MV-4-11 (cell line): ENCODE measurements at places on chromosomes 12 and 14.

- DNase-seq = no peak
Observed at GRCh38 chr12:29582677-29583272, 85.3 kb upstream of the OVCH1 start.

DNA sequence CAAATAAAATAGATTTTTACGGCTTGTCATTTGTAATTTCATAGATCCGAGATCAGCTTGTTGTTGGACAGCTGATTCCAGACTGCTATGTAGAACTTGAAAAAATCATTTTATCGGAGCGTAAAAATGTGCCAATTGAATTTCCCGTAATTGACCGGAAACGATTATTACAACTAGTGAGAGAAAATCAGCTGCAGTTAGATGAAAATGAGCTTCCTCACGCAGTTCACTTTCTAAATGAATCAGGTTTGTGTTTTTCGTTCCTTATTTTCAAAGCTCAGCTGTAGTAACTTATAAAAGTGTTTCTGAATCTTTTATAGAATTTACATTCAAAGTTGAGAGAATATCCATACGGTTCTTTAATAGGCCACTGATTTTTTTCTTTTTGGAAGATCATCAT is 89.1 kb downstream of the LRRK2 start:
- peak; percentile 70 for DNase-seq

DNA sequence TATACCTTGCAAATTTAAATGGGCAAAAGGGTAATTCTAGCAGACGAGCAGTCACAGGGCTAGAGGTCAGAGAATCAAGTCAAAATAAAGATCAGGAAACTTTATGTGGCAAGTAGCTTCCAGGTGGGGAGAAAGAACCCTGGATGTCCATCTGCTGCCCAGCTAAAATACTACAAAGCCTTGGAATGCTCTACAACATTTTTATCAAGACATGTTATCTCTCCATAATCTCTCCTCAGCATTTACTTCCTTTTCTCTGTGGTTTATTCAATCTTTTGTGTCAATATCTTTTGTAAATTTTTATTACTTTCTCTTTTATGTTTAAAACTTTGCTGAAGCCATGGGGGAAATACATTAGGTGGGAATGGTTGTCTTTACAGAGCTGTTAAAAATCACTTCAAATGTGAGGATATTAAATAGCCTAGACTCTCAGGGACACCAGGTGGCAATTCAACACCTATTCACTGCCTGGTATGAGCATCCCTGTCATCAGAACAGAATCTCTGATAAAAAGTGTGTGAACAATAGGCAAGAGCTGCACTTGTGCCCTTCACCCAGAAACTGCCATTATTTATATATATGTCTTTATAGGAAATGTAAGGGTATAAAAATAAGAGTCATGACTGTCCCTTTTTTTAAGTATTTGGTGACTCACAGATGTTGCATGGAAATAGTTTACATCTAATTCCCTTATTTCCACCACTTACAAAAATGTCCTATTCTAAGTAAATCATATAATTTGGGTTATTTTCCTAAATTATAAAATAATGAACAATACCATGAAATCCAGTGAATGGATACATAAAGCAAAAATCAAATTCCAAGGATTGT is 152.9 kb downstream of the EPS8 start:
- DNase-seq = no peak

GRCh38 chr14:25178255-25178654 is 128.3 kb upstream of the STXBP6 start:
- no peak for DNase-seq

DNA sequence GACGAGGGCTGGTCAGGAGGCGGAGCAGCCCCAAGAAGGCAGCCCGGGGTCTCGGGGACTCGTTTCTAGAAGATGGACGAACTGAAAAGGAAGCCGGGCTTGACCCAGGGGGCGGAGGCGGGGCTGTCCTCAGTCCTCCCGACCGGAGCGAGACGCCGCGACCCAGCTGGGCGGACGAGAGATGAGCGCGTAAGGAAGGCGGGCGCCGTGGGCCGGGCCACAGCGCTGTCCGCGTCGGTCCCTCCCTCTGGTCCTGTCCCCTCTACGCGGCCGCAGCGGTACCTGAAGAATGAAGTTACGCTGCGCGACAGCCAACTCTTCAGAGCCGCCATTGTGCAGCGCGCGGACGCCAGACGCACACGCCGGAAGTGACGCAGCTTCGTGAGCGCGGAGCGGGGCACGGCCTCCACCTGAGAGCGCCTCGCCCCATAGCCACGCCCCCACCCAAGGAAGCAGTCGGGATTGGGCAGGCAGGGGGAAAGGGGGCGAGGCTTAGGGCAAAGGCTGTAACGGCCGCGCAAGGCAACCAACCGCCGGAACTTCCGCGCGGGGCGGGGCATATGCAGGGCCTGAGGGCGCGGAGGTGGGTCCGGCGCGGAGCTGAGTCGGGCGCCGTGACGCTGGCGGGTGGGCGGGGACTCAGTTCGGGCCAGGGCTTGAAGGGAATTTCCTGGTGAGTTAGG is at the start of gene DIABLO:
Gene DIABLO, minus strand, starts transcription at position 370 of the 683 bp plus-strand sequence. Its CDS starts 38 bp downstream, at position 332.
- peak; percentile 99 for DNase-seq

GRCh38 chr12:4031703-4032291 is 158.6 kb upstream of the PARP11 start:
- DNase-seq = no peak

GRCh38 chr12:65902500-65902899 is 78.2 kb downstream of the HMGA2 start:
- peak; percentile 88 for DNase-seq

DNA sequence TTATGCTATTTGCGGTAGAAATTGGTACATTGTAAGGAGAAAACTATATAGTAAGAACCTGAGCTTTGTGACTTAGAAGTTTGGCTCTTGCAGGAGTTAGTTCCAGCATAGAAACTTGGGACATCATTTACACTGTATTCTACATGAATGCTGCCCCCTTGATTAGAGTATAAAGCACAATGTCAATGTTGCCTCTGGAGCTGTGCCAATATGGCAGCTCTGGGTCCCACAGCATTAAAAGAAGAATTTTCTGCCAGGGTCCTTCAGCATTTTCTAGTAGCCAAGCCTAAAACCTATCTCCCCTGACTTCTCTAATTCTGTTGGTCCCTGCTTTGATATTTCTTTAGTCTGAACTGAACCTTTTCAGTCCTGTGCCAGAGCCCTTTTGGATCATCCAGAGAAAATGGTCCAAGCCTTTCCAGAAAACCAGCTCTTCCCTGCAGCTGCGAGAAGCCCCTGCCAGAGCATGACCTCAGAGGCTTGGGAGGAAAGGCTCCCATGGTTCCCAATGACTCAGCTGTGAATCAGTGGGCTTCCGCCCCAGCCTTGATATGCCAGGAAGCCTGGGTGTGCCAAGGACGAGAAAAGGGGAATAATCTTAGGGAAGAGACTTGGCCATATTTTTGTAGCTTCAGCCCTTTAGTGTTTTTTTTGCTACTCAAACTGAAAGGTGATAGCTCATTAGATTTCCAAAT is 43.2 kb downstream of the PLEKHG7 start:
- DNase-seq = no peak

DNA sequence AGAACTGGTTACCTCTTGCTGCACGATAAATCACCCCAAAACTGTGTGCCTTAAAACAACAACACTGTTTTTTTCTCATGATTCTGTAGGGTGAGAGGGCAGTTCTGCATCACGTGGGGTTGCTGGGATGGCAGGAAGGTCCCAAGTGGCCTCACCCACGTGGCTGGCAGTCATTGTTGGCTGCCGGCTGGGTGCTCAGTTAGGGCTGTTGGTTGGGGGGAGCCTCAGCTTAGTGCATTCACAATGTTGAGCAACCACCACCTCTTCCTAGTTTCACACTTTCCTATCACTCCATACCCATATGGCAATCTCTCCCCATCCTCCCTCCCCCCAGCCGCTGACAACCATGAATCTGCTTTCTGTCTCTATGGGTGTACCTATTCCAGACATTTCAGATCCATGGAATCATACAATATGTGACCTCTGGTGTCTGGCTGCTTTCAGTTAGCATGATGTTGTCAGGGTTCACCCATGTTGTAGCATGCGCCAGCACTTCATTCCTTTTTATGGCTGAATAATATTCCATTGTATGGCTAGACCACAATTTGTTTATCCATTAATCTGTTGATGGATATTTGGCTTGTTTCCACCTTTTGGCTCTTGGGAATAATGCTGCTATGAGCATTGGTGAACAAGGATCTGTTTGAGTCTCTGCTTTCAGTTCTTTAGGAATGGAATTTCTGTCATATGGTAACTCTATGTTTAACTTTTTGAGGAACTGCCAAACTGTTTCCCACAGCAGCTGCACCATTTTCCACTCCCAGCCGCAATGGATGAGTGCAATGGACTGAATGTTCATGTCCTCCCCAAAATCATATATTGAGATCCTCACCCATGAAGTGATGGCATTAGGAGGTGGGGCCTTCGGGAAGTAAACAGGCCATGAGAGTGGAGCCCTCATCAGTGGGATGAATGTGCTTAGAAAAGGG is 11.2 kb upstream of the POP5 start:
- DNase-seq = peak; percentile 83

DNA sequence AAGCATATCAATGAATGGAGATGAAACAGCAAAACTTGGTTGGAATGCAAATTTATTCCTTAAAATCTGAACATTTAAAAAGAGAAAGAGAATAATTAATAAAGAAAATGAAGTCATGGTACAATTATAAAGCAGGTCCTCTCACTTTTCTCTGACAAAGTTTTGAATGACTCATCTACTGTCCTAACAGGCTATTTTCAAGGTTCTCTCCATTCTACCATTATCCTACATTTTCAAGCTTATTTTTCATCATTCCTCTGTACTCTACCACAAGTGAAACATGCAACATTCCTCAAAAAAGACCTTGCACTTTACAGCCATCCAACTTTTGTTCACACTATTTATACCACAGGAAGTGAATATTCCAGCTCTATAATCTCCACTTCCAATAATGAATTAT is 36.9 kb upstream of the AP4S1 start:
- DNase-seq = no peak

- DNase-seq = no peak
Observed at GRCh38 chr14:34794941-34795340, 80.2 kb downstream of the BAZ1A start.

DNA sequence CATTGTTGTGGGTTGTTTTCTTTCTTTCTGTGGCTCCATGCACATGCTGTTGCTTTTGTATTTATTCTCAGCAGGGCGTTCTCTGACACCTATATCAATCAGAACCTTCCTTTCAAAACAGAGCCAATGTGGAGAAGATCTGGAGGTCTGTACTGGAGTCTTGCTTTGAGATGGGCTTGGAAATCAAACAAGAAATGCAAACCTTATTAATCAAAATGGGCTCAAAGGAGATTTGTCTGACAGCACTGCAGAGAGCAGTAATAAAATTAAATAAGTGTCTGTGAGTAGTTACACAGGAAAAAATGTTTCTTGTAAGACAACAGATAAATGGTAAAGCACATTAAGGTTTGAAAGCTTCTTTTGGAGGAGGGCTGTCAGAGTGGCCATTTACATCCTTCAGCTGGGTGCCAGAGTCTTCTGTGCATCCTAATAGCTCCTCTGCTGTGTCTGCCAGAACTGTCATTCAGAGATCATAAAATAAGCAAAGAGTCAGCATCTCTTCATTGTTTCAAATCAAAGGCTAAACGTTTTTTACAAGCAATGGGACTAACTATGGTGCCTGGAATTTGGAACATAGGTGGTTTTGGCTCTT is 414.3 kb downstream of the NAV3 start:
- DNase-seq = no peak

DNA sequence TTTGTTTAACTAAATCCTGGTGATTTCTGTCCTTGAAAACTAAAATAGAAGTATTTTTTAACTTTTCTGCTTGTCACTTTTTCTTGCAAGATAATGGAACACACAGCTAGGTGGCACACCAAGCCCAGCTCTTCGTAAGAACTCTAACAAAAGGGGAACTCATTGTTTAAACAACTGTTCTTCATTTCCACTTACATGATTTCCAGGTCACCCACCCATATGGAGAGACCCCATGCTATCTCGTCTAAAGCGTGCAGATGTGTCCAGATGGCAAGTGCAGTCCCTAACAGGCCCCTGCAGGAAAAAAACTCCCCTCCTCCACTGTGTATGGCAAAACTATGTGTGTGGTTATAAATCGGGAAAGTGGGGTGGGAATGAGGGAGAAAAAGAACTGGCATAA is 43.3 kb upstream of the NT5DC3 start:
- DNase-seq = peak; percentile 66

- no peak for DNase-seq
Observed at GRCh38 chr14:61399365-61399764, 78.0 kb downstream of the PRKCH start.

GRCh38 chr12:23942841-23943240 is 6.6 kb downstream of the SOX5 start:
- no peak for DNase-seq

DNA sequence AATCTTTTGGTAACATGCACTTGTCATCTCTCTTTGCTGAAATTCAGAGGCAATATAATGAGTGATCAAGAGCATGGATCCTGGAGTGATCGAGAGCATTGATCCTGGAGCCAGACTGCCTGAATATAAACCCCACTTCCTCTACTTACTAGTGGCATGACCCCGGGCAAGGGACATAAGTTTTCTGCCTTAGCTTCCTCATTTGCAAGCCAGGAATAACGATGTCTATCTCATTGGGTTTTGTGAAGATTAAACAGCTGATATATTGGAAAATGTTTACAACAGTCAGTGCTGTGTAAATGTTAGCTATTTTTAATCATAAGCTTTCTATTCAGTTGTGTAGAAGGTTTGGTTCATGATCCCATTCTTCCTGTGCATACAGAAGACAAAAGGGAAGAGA is 2.4 kb upstream of the CSRNP2 start:
- DNase-seq = peak; percentile 66

DNA sequence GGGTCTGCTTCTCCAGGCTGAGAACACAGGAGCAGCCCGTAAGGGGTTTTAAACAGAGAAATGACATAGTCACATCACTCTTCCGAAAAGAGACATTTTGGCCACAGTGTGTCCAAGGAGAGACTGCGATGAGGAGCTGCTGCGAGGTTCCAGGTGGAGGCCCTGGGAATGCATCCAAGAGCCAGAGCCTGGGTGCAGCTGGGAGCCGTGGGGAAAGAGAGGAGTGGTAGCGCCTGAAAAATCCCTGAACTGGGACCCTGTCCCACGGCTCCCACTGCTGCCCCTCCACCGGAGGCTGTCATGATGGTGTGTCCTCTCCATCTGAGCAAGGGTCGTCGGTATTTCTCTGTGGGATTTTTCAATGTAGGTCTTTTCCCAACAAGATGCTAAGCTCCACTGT is 146.9 kb downstream of the BCL11B start:
- no peak for DNase-seq

- DNase-seq = no peak
Observed at GRCh38 chr12:128652136-128652751, 171.5 kb downstream of the SLC15A4 start.

GRCh38 chr12:82600379-82600778 is 86.3 kb upstream of the TMTC2 start:
- DNase-seq = no peak
